ENCODE measurements at places on chromosomes 3 and 15.

GRCh38 chr3:71930056-71930991 is 145.4 kb upstream of the PROK2 start:
- H3K4me3 ChIP-seq: no peak overlapping the region
- no peak for DNase-seq
- H3K36me3 ChIP-seq: no peaks in the 10 kb centered on the region
- H3K27ac ChIP-seq: no peak overlapping the region
- no peaks in the 10 kb centered on the region for H3K27me3 ChIP-seq
- no peaks in the 10 kb centered on the region for H3K4me1 ChIP-seq

DNA sequence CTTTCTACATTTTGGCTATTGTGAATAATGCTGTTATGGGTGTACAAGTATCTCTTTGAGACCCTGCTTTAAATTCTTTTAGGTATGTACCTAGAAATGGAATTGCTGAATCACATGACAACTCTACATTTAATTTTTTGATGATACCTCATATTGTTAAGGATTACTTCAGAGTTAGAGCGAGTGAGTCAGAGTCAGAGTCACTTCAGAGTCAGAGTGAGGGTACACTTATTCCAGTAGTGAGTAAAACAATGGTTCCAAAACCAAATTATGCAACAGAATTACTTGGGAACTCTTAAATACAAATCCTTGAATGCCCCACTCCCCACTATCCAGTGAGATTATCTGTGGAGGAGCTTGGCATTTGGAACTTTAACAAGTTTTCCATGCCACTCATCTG is 50.3 kb upstream of the SNRK start:
- H3K4me3 ChIP-seq: no peak overlapping the region
- DNase-seq: no peak
- peaks cover 9% of the 10 kb centered on the region for H3K4me1 ChIP-seq
- H3K27ac ChIP-seq: no peak overlapping the region
- H3K27me3 ChIP-seq: no peaks in the 10 kb centered on the region

- no peak overlapping the region for H3K27ac ChIP-seq
- H3K4me1 ChIP-seq: peaks cover 10% of the 10 kb centered on the region
These were observed 107.4 kb downstream of the ADAMTS17 start for GRCh38 chr15:100234158-100235029.

GRCh38 chr3:10683106-10683505 is 132.9 kb upstream of the SLC6A11 start:
- H3K27ac ChIP-seq: no peak overlapping the region
- no peaks in the 10 kb centered on the region for H3K36me3 ChIP-seq
- no peak overlapping the region for H3K4me3 ChIP-seq
- H3K27me3 ChIP-seq: no peaks in the 10 kb centered on the region
- no peak for DNase-seq

- H3K36me3 ChIP-seq: no peaks in the 10 kb centered on the region
- no peak for DNase-seq
- no peaks in the 10 kb centered on the region for H3K27me3 ChIP-seq
These were observed 5.1 kb upstream of the IQSEC1 start for GRCh38 chr3:13078163-13078905.

DNA sequence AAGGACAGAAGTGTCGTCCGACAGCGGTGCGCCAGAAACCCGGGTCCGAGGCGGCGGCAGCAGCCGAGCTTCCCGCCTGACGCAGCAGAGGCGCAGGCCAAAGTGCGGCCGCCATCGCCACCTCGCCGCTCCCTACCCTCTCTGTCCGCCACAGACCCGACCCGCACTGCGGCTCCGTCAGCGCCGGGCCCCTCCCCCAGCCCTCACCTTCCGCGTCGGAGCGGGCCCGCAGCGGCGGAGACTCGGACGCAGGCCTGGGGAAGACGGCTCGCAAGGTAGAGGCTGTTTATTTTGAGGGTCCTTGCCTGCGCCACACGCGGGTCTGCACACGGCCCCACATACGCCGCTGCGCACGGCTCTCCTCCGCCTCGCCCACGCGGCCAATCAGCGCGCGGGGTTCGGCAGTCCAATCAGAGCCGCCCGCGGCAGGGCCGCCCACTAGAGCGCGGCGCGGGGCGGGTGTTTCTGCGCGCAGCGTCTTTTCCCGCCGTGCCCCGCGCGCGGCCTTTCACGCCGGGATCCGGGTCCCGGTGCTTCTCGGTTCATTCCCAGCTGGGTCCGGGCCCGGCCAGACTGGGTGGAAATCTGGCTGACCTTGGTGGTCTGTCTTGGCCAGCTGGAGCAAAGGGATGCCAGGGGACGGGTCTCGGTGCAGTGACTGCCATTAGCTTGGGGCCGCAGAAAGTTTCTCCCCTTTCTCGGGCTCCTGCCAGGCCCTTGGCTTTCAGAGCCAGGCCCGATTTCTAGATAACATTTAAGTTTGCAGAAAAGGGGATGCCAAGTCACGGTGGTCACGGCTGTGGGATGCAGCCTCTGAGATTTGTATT is at the start of gene CNBP:
CNBP (minus strand) TSS at position 328 of the 827 bp plus-strand sequence. CDS start 12,139 bp downstream, outside the sequence.
- DNase-seq: peak; percentile 94
- H3K4me1 ChIP-seq: peaks cover 49% of the 10 kb centered on the region
- H3K27ac ChIP-seq: peak within 1 kb of the TSS; percentile 98
